ENCODE measurements at places on chromosomes 3 and 15. TPM values are rescaled to one million over a fixed set of nuclear protein-coding genes. Genes with fewer than 3 reads are reported as not detected.
A peak's percentile ranks its signal among the peaks of the same experiment; 100 is the strongest.

- peak; percentile 72 for DNase-seq
Measured at GRCh38 chr15:24954783-24955530, at the start of the genes SNRPN and SNURF. TSS of gene SNRPN (plus strand) at chr15:24954987. CDS start at chr15:24974454, 19,467 bp downstream. TSS of gene SNURF (plus strand) at chr15:24954987. CDS start at chr15:24955049, 62 bp downstream.

DNA sequence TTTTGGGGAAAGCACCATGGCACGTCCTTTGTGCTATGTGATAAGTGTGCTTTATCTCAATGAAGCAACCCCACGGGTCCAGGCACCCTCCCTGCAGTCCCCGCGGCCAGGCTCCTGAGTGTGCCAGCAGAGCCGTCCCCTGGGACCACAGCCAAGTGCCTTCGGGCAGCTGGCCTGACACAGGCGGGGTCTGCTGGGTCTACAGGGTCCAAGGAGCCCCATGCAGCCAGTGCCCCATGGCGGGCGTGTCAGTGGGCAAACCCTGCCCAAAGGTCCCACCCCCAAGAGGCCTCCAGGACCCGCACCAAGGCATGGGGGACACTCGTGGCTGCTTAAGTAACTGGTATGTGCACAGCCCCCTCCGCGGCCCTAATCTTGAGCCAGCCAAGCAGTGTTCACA, 35.3 kb downstream of the KLHL25 start:
- no peak for DNase-seq

- no peak for DNase-seq
Measured at GRCh38 chr15:98076021-98076816, 115.7 kb downstream of the ARRDC4 start.

DNA sequence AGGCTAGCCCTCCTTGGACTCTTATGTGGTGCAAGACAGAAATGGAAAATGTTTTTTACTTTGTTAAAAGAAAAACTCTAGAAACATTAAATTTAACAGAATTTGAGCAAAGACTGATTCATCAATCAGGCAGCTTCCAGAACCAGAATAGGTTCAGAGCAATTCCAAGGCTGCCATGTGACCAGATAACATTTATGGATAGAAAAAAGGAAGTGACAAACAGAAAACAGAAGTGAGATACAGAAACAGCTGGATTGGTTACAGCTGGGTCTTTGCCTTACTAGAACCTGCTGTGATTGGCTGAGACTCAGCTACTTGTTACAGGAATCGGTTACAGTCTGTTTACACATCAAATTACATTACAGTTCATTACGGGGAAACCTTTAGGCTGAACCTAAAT, 22.5 kb upstream of the OTOL1 start:
- no peak for DNase-seq

GRCh38 chr3:13549623-13550422, 898 bp downstream of the FBLN2 start:
- no peak for DNase-seq

DNA sequence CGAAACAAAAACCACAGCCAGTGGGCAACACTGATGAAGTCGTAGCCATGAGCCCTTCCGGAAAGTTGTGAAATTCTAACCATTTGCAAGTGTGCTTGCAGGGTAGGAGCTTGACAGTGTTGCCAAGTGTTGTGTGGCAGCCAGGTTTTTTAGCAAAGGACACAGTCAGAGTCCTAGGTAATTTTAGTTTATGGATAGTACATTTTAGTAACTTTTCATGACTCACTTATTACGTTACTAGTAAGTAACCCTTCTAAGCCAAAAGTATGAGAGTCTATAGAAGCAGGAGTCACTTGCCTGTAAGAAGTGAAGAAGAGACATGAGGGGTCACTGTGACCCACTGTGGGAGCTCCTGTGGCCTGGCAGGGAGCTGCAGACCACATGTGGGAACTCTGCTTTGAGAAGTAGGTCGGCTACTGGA, 54.8 kb upstream of the ADPGK start:
- DNase-seq: no peak

Gene LTF
- total RNA-seq: not detected

Gene PTH1R
- total RNA-seq: 23.6 TPM

DNA sequence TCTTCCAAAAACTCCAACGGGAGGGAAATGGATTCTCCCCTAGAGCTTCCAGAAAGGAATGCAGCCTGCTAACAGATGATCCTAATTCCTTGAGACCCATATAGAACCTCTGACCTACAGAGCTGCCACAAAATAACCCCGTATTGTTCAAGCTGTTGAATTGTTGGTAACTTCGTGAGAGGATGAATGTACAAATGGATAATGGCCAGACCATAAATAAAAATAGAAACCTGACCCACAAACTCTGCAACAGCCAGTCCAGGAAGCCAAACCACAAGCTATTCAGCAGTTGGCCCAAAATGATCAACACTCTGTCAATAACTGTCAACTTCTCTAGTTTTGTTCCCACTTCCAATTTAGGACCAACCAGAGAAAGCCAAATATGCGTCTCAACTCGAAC, 414.0 kb upstream of the ZNF717 start:
- DNase-seq: no peak

DNA sequence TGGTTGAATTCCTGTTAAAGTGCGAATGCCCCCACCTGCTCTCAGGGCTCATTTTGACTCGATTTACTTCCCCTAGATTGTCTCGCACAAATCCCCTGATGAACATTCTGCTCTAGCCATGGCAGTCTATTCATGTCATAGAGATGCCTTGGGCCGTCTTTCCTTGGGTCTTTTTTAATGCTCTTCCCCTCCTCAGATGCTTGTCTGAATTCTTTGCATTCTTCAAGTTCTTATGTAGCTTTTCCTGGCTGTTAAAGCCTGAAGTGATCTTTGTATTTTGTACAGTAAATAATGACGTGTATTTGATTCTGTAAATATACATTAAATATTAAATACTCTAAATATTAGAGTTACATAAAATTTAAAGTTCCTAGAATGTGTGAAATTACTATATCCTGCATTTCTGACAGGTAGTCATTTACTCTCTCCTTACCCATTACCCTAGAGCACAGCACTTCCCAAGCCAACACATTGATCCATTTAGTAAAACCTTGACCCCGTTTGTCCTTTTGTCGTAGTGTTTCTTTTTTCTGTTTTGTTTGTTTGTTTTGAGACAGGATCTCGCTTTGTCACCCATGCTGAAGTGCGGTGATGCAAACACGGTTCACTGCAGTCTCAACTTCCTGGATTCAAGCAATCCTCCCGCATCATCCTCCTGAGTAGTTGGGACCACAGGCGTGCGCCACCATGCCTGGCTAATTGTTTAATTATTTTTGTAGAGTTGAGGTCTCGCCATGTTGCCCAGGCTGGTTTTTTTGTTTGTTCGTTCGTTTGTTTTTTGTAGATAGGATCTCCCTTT, 47.9 kb downstream of the YEATS2 start:
- DNase-seq: no peak

Gene VEPH1
- 25.3 TPM for total RNA-seq

Gene CEP97
- 11.0 TPM for total RNA-seq

Gene CYP11A1
- not detected for total RNA-seq

- DNase-seq: no peak
Measured at GRCh38 chr15:59208613-59209249, 2.1 kb downstream of the LDHAL6B start.

GRCh38 chr3:28224430-28224829, 17.0 kb upstream of the CMC1 start:
- DNase-seq: no peak

- no peak for DNase-seq
Measured at GRCh38 chr3:183108001-183108449, 8.7 kb upstream of the MCCC1 start.

- DNase-seq: no peak
Measured at GRCh38 chr3:76025561-76025960, 240.2 kb upstream of the ZNF717 start.

Gene CDHR4
- total RNA-seq: not detected

DNA sequence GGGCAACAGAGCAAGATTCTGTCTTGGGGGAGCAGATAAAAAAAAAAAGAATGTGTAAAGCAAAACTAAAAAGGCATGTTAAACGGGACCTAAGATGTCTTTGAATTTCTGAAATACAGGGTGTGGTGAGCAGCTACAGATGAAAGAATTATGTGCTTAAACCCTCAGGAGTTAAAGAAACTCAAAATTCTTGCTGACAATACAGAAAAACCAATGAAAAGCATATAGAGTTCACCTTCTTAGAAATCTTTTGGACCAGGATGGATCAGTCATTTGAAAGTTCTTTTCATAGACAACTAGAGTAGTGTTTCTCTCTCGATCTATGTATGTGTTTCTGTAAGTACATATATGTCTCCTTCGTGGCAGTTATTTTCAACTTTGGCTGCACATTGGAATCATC, 31.4 kb downstream of the TUBGCP4 start:
- DNase-seq: no peak

Gene RLBP1
- total RNA-seq: 6.6 TPM

- peak; percentile 73 for DNase-seq
Measured at GRCh38 chr15:42084465-42085235, 9.7 kb downstream of the PLA2G4D start.

Gene SEC22A
- 20.6 TPM for total RNA-seq

DNA sequence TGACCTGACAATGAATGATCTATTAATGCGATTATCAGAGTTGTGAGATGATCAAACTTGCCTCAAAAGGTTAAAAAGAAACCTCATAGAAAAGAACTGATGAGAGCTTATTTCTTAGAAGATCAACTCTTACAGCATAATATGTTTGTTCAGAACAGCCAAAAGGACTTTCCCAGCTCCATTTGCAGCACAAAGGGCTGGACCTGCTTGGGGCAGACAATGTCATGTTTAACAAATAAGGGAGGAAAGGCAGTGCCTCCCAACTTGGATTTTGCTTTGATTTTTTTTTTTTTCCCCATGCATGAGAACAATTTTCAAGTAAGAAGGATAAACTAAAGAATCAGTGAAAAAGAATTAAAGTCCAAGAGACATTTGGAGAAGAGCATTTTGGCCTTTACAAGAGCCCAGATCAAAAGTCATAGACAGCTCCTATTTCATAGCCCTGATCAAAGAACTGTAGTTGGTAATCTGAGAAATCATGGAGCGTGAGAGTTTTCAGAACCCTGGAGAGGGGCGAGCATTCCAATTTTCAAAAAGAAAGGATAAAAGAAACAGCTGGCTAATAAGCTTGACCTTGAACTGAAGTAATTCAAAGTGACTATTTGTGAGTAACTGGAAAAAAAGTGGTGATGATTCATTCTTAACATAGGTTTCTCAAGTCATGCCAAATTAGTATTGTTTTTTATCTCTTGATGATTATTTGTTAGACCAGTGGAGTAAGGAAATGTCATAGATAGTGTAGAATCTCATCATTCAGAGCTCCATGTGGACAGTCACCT, 136.0 kb upstream of the CFAP20DC start:
- DNase-seq: no peak

Gene ACTC1
- not detected for total RNA-seq

Gene GABRR3
- not detected for total RNA-seq

GRCh38 chr3:121819236-121819635, 15.6 kb downstream of the IQCB1 start:
- DNase-seq: no peak

Gene CYP19A1
- total RNA-seq: not detected

DNA sequence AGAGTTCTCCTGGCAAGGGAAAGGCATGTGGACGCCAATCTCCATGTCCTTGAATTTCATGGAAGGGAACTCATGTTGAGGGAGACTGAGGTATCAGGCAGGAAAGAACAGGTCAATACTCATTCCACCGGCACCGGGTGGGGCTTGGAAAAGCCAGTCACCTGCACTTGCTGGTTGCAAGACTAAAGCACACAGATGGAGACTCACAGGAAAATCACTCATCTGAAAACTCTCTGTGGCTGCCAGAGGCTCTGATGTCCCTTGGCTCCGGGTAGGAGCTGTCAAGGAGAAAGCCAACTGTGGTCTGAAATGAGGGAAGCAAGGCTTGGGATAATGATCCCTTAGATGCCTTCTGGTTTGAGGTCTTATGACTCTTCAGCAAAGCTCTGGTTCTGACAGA, 8.7 kb upstream of the CGNL1 start:
- DNase-seq: peak; percentile 88

Gene NR1I2
- total RNA-seq: not detected

DNA sequence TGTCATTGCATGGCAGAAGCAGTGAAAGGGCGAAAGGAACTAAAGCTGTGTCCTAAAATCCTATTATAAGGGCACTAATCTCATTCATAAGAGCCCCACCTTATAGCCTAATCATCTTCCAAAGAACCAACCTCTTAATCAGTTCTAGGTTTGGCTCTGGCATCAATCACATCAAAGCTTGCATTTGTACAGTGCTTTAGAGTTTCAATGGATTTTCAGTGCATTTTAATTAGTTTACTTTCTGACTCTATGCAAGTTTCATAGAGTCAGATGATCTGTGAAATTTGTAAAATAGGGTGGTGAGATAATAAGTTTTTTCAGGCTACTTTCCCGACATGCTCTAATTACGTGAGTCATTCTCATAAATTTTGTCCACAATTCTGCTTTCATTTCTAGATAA, 341.1 kb downstream of the DIPK2A start:
- no peak for DNase-seq

- peak; percentile 56 for DNase-seq
Measured at GRCh38 chr3:54087581-54088410, 34.6 kb upstream of the CACNA2D3 start.

DNA sequence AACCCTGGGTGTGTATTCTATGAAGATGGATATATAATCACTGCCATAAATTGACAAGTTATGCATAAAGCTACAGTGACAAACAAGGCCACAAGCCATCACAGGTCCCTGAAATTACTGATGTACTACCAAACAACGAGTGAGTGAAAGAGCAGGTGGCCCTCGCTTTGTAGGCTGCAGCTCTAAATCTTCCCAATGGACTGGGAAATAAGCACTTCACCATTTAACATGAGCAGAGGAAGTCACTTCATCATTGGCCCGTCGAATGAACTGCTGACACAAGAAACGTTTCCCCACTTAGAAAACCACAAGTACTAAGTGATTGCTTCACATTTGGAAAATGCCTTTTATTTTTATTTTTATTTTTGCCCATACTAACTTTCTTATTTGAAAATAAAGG, 218.0 kb downstream of the ZNF385D start:
- DNase-seq: peak; percentile 31

GRCh38 chr15:58064980-58065444, 499 bp downstream of the ALDH1A2 start:
- no peak for DNase-seq

Gene EIF4G1
- 341 TPM for total RNA-seq

GRCh38 chr3:17116007-17116600, 231.3 kb downstream of the PLCL2 start:
- peak; percentile 87 for DNase-seq

- peak; percentile 19 for DNase-seq
Measured at GRCh38 chr3:183817639-183818038, 7.7 kb downstream of the MAP6D1 start.

- no peak for DNase-seq
Measured at GRCh38 chr15:73954188-73955145, 28.2 kb downstream of the LOXL1 start.

DNA sequence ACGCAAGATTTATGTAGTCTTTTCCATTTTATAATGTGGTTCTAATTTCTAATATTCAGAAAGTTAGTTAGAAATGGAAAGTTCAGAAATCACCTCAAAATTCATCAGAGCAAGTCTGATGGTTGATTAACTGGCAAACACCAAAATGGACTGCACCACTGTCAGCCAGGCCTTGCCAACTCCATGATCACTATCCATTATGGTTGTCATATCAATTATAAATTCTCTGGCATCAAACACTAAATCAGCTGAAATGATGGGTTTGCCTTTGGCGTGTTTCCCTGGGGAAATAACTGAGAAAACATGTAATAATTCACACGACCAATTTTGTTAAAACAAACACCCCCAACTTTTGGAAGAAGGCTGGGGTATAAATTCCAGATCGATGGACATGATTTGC, 219.4 kb downstream of the CDIN1 start:
- no peak for DNase-seq

Gene ZNF860
- 8.1 TPM for total RNA-seq

Gene TNNC1
- 117 TPM for total RNA-seq

Gene BFSP2
- not detected for total RNA-seq
